Cerebellum (tissue), 4 donors: ENCODE measurements at places on chromosomes 3 and 15.

GRCh38 chr15:33846142-33846541 is 122.2 kb upstream of the CHRM5 start:
- no peak for DNase-seq

DNA sequence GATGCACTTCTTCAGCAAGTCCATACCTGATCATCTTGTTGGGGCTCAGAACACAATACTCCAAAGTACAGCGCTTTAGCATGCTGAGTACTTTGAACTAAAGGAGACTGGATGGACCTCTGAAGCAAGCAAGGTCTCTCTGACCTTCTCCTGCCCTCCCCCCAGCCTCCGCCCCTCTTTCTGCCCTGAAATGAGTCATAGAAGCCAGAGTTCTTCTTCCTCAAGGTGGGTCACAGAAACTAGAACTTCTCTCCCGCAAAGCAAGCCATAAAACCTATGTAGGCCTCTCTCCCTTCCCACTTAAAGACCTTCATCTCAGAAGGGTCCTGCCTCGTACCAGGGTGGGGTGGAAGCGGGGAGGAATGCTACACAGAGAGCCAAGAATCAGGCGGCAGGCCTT is 230.5 kb upstream of the PROK2 start:
- no peak for DNase-seq

DNA sequence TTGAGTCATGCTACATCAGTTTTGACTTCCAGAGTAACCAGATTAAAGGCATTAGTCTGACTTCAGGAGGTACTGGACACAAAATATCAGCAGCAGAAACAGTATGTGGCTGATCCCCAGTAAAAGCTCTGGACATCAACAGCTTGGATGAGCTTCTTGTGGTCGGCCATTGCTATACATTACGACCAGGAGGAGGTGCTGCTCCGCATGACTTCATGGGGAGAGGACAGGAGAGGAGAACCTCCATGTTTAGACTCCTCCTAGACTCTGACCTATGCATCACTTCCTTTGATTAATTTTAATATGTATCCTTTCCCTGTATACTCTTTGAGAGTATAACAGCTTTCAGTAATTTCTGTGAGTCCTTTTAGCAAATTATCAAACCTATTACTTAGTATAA is 285.6 kb upstream of the ARHGEF26 start:
- DNase-seq = no peak

GRCh38 chr15:88185584-88185983 is 71.0 kb downstream of the NTRK3 start:
- peak; percentile 92 for DNase-seq

GRCh38 chr3:12984023-12984823 is 89.0 kb downstream of the IQSEC1 start:
- peak; percentile 63 for DNase-seq

DNA sequence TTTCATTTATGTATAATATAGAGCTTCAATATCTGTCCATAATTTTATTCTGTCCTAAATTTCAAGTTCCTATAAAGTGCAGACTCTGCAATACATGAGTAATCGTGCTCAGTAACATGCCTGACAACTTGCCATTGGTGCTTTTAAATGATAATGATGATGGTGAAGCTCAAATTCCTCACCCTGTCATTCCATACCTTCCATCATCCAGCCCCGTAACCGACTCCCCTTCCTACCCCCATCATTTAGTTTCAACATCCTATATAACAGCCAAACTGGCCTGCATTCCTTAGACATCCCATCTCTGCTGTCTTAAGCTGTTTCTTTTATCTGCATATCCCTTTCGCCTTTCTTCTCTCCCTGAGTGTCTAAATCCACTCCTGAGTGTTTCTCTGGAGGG is 67.2 kb upstream of the DLG1 start:
- DNase-seq = no peak

- DNase-seq = no peak
These were observed 96.7 kb downstream of the TP63 start for GRCh38 chr3:189727898-189728297.

GRCh38 chr15:90191344-90191687 is 9.8 kb upstream of the SEMA4B start:
- no peak for DNase-seq
